ENCODE measurements at places on chromosomes 3 and 15.

GRCh38 chr15:100881573-100882336 lies 2.1 kb downstream of the ALDH1A3 start:
- DNase-seq: no peak

GRCh38 chr15:88898736-88899135 lies 3.4 kb upstream of the HAPLN3 start:
- no peak for DNase-seq

- DNase-seq: no peak
These were observed 17.7 kb downstream of the SLC25A20 start for GRCh38 chr3:48881006-48881405.

GRCh38 chr3:38740537-38740936 lies 75.5 kb downstream of the SCN10A start:
- DNase-seq: no peak

DNA sequence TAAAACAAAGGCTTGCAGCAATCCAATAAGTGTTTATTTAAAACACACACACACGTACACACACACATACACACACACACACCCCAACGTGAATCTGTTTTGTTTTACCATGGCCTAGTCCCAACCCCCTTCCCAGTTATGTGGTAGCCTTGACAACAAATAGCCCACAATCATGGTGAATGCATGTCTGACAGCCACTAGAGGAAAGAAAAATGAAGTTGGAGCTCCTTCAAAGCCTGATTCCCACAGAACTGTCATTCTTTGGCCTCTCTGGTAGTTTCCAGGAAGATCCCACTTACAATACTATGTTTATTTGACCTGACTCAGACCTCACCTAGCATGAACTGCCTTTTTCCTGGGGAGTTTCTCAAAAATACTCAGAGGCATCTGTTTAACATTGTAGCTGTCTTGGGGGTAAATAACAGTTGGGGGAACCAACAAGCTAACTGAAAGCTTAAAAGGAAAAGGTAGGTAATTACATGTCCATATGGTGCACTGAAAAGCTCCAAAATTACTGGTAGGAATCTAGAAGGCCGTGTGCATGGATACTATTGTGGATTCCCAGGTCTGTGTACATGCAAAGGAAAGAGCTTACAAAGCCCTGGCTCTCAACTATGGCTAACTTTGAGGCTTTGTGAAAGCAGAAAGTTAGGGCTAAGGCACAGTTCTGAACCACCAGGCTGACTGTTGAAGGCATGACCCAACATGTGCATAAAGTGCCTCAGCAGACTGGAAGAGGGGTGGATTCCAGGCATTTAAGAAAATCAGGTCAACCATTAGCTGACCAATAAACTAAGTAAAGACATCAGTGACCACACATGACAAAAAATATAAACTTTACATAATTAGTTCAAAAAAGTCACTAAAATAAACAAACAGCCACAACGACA lies 65.3 kb downstream of the FAIM start:
- DNase-seq: peak; percentile 50

- no peak for DNase-seq
These were observed 4.6 kb upstream of the HLTF start for GRCh38 chr3:149090907-149091306.

DNA sequence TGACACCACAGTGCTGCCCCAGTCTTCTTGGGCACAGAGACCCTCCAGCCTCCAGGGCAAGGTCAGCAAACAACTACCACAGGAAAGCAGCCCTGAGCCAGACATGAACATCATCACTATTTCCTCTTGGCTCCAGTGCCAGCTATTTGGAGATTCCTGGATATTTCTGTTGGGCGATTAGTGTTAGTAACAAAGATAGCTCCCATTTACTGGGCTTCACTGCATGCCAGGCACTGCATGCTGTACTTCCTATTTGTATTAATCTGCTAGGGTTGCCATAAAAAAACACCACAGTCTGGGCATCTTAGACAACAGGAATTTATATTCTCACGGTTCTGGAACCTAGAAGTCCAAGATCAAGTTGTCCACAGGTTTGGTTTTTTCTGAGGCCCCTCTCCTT lies 255.1 kb upstream of the STT3B start:
- no peak for DNase-seq

- peak; percentile 54 for DNase-seq
These were observed 34.8 kb downstream of the SRGAP3 start for GRCh38 chr3:9214599-9214998.

DNA sequence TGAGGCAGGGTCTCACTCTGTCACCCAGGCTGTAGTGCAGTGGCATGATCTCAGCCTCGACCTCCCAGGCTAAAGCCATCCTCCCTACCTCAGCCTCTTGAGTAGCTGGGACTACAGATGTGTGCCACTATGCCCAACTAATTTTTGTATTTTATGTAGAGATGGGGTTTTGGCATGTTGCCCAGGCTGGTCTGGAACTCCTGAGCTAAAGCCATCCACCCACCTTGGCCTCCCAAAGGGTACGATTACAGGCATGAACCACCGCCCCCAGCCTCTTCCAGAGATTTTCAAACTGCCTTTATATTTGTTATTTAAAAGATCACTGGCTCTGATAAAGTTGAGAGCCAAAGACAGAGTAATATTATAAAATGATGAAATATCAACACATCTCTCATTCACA lies 37.3 kb downstream of the BSN start:
- no peak for DNase-seq
